ENCODE measurements at places on chromosomes 3 and 15.

GRCh38 chr15:77564341-77564740 lies 68.4 kb downstream of the LINGO1 start:
- DNase-seq: no peak

DNA sequence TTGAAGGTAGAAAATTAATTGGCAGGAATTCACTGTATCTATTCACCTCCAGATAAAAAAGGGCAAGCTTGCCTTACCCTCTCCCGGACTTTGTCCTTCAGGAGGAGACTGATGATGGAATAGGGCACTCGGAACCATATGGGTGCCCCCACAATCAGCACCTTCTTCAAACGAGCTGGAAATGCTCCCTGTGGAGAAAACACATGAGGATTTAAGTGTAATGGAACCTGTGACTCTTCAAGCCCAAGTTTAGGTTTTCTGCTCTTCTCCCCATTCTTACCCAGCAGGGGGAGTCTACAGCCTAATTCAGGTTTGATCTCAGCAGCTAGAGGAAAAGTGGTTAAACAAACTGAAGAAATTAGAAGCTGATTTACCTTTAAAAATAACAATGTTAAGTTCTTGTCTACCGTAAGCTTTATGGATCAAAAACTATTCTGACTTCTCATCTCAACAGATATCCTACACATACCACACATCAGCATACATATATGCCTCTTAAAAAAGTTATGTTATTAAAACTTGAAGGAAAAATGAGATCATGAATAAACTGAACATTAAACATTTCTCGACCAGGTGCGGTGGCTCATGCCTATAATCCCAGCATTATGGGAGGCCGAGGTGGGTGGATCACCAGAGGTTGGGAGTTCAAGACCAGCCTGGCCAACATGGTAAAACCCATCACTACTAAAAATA lies 57.5 kb upstream of the SIN3A start:
- no peak for DNase-seq

DNA sequence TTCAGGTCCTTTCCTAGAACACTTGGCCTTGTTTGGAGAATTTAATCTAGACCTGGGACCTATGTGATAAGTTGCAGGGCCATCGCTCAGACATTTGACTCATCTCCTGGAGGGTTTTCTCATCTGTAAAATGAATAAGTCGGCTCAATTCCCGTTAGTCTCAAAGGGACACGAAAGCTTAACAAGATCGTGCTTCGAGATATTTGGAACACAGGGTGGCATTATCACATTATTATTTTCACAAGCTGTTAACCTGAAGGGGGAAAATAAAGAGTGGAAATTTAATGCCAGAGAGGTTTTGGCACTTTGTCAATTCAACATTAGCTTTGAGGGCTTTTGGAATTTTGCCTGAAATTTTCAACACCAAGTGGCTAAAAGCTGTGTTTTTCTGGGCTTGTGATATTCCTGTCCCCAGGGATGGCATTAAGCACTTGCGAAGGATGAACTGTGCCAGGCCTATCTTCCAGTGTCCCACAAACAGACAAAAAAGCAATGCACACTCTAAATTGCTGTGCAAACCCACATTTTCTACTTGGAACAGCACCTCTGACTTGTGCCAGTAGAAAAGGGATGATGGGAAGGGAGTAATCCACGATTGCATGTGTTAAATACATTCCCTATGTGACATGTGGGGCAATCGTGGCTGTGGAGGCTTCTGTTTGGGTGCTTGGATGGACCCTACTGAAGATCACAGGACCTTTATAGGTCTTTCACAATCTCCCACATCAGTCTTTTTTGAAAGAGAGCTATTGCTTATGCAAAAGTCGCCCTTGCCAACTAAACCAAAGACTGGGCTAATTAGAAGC lies 478.7 kb downstream of the MFSD1 start:
- DNase-seq: no peak

- DNase-seq: no peak
Observed at GRCh38 chr3:167450675-167451074, 23.2 kb downstream of the SERPINI2 start.

- DNase-seq: no peak
Observed at GRCh38 chr15:84648539-84648938, 5.5 kb downstream of the WDR73 start.

DNA sequence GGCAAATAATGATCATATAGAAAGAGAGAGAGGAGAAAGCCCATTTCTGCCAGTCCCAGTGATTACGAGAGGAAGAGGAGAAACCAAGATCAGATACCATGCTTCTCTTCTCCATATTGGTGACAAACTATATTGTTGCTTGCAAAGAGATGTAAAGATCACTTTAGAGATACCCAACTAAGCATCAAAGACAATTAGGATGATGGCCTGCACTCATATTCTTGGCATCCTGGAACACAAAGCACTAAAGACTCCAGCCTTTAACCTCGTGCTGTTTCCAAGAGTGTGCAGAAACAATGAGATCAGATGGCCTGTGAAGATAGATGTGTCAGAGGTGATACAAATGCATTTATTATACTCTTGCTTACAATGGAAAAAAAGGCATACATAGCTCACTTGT lies 170.7 kb upstream of the TP63 start:
- no peak for DNase-seq

- DNase-seq: no peak
Observed at GRCh38 chr3:41236228-41236627, 36.9 kb downstream of the CTNNB1 start.

DNA sequence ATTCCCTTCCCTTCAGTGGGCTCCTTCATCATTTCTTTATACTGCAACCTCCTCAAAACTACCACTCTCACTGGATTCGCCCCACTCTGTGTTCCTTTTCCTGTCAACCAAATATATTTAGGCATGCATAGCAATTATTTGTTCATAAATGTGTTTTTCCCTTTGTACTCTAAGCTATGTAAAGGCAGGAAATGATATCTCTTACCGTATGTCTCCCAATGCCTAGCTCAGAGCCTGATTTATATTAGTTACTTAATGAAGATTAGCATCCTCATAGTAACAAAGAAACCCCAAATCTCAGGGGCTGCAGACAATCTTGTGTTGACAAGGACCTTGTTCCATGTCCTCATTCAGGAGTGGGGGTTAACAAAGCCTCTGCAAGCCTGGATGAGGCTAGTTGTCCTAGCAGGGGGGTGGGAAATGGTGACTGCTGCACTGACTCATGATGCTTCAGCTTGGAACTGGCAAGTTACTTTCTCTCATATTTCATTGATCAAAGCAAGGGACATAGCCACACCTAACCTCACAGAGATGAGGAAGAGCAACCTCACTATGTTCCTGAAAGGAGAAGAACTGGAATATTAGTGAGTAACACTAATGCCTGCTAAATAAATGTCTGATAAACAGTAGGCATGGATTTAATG lies 15.2 kb downstream of the PHLDB2 start:
- no peak for DNase-seq

- DNase-seq: no peak
Observed at GRCh38 chr15:70427167-70428120, 329.7 kb upstream of the TLE3 start.

DNA sequence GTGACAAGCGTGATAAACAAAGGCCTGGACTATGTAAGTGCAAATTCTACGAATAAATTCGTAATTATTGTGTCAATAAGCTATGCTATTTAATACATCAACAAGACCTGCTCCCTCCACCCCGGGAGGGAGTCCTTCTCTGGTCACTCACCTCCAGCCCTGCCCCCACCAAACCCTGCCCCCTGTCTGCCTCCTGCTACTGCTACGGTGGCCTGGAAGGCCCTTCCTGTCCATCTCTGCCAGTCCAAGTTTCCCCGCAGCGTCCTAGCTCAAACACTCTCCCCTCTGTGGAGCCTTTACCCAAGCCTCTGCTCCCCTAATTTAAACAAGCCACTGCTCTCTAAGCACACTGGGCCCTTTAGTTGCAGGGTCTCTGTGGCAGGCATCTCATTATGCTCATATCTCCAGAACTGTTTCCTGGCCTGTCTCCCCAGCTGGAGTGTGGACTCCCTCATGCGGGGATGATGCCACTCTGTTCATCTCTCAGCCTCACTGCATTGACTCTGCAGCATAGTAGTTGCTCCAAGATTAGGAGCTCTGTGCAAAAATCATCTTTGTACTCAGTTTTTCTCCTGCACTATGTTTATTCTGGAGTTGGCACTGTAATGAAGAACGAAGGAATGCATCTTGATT lies 241.2 kb downstream of the NTRK3 start:
- no peak for DNase-seq

- no peak for DNase-seq
Observed at GRCh38 chr3:12974334-12974733, 98.9 kb downstream of the IQSEC1 start.

DNA sequence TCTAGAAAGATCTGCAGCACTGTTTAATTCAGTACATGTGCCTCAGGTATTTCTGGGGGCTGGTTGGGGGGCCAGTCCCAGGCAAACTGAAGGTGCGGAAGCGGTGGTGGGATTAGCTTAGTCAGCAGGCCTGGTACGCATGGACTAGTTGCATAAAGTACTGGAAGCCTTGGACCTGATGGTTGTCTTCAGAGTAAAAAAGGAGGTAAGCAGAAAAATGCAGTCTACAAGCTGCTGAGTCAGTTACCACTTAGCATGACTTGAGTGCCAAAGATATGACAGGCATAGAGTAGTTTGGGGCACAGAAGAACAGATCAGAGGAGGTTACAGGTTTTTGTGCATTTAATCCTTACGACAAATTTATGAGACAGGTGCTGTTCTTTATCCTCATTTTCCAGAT lies 19.9 kb upstream of the GOLGA8J start:
- DNase-seq: no peak

GRCh38 chr3:8020047-8020841 lies 481.4 kb upstream of the LMCD1 start:
- no peak for DNase-seq

GRCh38 chr3:142725357-142725739 lies 1.5 kb downstream of the TRPC1 start:
- no peak for DNase-seq

DNA sequence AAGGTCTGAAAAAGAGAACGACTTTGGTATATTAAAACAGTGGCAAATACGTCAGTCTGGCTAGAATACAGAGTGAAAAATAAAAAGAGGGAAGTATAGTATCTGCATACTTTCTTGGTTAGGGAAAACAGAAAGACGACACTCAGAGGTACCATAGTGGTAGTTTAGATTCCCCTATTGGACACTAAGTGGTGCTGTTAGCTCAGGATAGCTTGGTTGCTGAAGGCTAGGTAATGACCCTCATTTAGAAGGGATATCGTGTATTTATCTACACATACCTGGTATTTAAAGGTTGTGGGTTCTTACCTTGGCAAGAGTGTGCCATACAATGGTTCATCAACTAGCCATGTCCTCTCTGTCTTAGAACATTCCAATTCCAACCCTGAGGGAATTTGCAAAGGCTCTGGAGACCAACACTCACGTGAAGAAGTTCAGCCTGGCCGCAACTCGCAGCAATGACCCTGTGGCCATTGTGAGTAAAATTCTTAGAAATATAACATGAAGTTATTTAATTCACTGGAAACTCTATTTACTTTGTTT lies 31.0 kb downstream of the TMOD2 start:
- no peak for DNase-seq

All from activated CD8-positive, alpha-beta memory T cell treated with anti-CD3 and anti-CD28 coated beads, Interleukin-2, amount 50 U/mL, for 4 hours (primary cell).